ENCODE measurements at places on chromosomes 13 and 19.

GRCh38 chr19:5472286-5472685, 17.1 kb downstream of the ZNRF4 start:
- no peak for DNase-seq

GRCh38 chr13:39951301-39951700, 295.8 kb downstream of the COG6 start:
- DNase-seq: no peak

GRCh38 chr13:95155504-95155903, 145.7 kb downstream of the ABCC4 start:
- no peak for DNase-seq

- DNase-seq: no peak
Measured at GRCh38 chr13:100106005-100106404, 17.1 kb downstream of the PCCA start.

- DNase-seq: peak; percentile 86
Measured at GRCh38 chr19:2282062-2282861, at the start of gene PEAK3. PEAK3 (minus strand) TSS chr19:2282175; CDS start chr19:2280931, 1,244 bp downstream.

- DNase-seq: no peak
Measured at GRCh38 chr19:34838248-34838647, 65.2 kb upstream of the ZNF599 start.

- no peak for DNase-seq
Measured at GRCh38 chr13:61833228-61833627, 417.6 kb upstream of the PCDH20 start.

DNA sequence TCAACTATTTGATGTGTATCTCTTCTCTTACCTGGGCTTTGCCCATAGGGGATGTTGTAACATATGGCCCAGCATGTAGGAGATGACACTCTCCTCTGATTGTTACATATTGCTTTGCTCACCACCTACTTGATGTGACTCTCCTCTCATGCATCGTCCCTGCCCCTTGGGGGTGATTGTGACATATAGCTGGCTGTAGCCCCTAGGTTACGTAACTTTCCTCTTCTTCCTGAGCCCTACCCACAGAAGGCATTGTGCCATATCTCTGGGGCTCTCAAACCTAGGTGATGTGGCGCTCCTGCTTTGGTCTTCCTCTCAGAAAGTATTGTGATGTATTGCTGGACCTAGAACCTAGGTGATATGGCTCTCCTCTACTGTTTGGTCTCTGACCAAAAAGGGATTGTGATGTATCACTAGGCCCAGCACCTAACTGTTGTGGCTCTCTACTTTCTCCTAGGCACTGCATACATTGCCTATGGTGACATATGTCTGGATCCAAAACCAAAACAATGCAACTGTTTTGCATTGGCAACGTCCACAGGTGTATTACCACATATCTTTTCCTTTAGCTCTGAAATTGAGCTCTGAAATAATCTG, 71.9 kb upstream of the ZNF724 start:
- DNase-seq: no peak

- DNase-seq: no peak
Measured at GRCh38 chr19:12085074-12085818, 20.7 kb downstream of the ZNF844 start.

DNA sequence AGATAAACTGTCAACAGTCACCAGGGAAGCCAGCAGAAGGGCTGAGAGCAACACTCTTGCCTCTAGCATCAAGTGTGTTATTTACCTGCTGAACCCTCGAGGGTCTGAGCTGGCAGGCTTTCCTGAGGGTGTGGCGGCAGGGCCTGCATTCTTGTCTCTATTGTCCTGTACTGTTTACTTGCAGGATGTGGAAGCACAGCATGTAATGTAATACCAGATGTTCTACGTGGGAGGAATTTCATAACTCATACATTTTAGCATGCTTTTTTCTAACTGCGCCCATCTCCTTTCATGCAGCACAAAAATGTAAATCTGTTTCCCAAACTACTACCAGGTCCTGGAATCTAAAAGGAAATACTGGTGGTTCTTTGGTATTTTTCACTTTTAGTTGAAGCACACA, 153.1 kb downstream of the RGCC start:
- DNase-seq: peak; percentile 20

- DNase-seq: no peak
Measured at GRCh38 chr19:50418176-50419021, at the start of gene SPIB. SPIB (plus strand) TSS chr19:50418938; CDS start chr19:50418963, 25 bp downstream.

DNA sequence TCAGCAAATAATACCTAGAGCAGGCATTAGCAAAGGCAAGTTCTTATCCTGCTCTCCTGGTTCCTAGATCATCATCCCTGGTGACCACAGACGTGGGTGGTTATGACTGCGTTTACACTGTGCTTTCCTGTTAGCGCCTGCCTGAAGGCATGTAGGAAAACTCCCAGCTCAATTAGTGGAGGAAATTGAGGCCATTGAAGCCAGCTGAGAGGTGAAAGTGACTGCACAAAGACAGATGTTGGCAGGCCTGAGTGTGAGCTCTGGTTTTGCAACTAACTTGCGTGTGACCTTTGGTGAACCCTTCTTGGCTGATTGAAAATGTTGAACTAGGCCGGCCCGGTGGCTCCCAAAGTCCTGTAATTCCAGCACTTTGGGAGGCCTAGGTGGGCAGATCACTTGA, 17.5 kb upstream of the NWD1 start:
- peak; percentile 58 for DNase-seq

DNA sequence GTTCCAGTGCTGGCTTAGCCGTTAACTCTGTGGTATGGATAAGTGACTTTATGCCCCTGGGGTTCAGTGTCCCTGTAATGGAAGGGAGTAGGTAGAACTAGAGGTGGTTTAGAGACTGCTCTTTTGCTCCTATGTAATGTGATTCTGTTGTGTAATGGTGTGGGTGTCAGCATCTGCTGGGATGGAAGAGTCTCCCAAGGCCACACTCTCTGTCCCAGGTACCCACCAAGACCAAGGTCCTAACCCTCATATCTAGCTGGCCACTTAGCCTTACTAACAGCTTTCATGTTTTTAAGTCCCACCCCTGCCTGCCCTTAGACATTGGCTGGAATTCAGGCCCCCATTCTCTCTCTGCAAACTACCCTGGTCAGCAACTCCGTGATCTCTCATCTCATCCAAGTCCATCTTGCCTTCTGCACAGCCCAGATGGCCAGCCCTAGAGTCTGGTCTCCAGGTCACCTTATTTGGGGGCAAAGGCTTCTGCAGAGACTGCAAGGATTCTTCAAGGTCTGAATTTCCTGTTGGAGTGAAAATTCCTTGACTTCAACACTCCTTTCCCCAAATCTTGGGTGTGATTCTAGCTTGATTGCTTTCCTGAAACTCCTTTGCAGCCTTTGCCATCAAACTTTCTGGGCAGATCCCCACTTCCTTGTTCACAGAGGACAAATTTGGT, 48.4 kb downstream of the SERP2 start:
- DNase-seq: no peak

DNA sequence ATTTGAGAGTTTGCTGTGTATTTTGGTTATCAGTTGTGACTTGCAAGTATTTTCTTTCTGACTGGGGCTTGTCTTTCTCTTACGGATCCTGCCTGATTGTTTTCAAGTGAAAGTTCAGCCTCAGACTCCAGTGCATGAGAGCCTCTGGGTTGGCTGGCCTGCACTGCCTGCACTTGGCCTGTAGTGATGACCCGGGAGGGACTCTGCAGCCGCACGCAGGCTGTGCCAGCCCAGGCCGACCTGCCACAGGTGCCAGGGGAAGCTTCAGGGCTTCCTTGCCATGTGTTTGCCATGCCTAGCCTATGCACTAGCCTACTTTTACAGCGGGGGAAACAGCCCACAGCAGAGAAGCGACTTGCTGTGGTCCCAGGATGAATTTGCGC, 77.0 kb downstream of the KDM4B start:
- DNase-seq: no peak

DNA sequence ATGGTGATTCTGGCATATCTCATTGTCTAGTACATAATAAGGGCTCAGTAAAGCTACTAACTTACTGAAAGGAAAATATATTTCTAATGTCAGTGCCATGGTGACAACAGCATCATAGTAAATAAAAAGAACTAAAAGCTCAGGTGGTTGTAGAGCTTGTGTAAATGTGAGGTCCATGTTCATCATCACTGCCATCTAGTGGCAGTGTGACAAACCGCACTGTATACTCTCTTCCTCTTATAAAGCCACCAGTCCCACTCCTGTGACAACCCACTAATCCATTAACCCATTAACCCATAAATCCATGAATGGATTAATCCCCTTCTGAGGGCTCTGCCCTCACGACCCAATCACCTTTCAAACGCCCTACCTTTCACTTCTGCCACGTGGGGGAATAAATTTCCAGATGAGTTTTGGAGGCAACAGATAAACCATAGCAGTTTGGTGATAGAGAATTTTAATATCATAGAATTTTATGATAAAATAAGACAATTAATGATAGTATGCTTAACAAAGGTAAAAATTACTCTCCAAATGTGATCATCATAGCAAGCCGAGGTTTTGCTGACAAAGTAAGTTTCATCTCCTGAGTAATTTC, 160.4 kb upstream of the SGCG start:
- DNase-seq: peak; percentile 31

DNA sequence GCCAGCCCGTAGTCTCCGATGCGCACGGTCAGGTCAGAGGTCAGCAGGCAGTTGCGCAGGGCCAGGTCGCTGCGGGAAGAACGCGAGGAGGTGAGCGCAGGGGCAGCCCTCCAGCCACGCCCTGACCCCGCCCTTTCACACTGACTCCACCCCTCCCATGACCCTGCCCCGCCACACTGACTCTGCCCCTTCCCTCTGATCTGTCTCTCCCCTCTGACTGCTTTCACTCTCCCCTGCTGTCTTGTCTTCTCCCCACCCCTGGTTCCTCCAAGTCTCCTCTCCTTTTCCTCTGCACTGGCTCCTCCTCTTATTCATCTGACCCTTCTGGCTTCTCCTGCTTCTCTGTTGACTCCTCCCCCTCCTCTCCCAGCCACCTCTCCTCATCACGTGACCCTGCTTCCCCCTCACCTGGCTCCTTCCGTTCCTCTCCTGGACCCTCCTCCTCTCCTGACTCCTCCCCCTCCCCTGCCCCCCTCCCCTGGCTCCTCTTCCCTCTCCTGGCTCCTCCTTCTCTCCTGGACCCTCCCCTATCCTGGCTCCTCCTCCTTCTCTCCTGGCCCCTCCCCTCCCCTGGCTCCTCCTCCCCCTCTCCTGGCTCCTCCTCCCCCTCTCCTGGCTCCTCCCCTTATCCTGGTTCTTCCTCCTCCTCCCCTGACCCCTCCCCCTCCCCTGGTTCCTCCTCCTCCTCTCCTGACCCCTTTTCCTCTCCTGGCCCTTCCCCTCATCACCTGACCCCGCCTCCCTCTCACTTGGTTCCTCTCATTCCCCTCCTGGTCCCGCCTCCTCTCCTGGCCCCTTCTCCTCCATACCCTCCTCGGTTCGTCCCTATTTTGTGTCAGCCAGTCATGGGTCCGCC, 9.9 kb downstream of the LMTK3 start:
- peak; percentile 69 for DNase-seq

- DNase-seq: no peak
Measured at GRCh38 chr19:42143341-42144234, 11.3 kb upstream of the POU2F2 start.

DNA sequence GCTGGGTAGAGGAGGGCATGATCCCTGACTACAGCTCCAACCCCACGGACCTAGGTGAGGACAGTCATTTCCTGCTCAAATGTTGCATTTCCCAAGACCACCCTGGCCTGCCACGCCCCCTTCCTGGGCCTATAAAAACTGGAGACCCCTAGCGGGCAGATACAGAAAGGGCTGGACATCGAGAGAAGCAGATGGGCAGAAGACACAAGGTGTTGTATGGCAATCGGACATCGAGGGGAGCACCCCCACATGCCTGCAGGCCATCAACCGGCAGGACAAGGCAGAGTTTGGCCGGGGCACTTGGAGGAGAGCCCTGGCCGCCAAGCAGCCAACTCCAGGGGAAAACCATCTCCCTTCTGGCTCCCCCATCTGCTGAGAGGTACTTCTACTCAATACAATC, 746.4 kb downstream of the PCDH9 start:
- DNase-seq: no peak

- peak; percentile 98 for DNase-seq
Measured at GRCh38 chr19:15836330-15837220, 21.1 kb upstream of the OR10H1 start.

DNA sequence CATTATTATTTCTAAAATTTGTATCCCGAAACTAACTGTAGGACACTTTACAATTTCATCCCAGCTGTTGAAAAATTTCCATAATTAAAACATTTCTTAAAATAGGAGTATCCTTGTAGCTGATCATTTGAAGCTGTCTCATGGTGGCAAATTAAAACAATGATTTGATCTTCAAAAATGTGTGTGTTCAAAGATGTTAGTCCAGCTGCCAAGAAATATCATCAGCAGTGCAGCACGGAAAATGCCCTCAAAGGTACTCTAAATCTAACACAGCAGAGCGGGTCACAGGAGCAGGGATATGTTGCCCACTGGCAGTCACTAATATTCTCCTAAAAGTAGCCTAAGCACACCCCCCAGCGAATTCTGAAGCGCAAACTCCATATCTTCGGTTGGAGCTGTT, 31.0 kb downstream of the KLF12 start:
- no peak for DNase-seq

DNA sequence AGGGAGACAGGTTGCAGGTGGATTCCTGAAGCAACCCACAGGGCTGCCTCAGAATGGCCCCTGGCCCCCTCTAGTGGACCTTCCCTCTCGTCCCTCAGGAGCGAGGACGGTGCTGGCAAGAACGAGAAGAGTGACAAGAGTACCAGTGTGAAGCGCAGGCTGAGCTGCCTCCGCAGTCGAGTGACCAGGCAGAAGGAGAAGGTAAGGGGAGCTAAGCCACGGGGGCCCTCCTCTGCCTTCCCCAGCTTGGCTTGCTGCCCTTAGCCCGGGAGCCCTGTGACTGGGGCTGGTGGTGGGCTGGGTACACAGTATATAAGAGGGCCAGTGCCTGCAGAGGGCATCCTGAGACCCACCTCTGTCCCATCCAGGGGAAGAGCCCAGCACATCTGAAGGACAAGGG, 34.0 kb downstream of the ARHGEF18 start:
- DNase-seq: no peak

- no peak for DNase-seq
Measured at GRCh38 chr19:43305642-43306041, 36.3 kb upstream of the PSG9 start.

- DNase-seq: no peak
Measured at GRCh38 chr13:75618308-75618707, 17.8 kb upstream of the LMO7 start.

GRCh38 chr19:10295305-10295846, 5.6 kb downstream of the ICAM5 start:
- DNase-seq: no peak
